ENCODE measurements at places on chromosomes 13 and 19. TPM values are rescaled to one million over a fixed set of nuclear protein-coding genes. Genes with fewer than 3 reads are reported as not detected.

- H3K4me1 ChIP-seq, result peaks cover 19% of the 10 kb centered on the region
- peak overlapping the region; percentile 94 for H3K27ac ChIP-seq
- no peaks in the 10 kb centered on the region for H3K27me3 ChIP-seq
- H3K36me3 ChIP-seq, result no peaks in the 10 kb centered on the region
- peak; percentile 40 for DNase-seq
These were observed 931 bp downstream of the USP12 start for GRCh38 chr13:27170516-27171243.

DNA sequence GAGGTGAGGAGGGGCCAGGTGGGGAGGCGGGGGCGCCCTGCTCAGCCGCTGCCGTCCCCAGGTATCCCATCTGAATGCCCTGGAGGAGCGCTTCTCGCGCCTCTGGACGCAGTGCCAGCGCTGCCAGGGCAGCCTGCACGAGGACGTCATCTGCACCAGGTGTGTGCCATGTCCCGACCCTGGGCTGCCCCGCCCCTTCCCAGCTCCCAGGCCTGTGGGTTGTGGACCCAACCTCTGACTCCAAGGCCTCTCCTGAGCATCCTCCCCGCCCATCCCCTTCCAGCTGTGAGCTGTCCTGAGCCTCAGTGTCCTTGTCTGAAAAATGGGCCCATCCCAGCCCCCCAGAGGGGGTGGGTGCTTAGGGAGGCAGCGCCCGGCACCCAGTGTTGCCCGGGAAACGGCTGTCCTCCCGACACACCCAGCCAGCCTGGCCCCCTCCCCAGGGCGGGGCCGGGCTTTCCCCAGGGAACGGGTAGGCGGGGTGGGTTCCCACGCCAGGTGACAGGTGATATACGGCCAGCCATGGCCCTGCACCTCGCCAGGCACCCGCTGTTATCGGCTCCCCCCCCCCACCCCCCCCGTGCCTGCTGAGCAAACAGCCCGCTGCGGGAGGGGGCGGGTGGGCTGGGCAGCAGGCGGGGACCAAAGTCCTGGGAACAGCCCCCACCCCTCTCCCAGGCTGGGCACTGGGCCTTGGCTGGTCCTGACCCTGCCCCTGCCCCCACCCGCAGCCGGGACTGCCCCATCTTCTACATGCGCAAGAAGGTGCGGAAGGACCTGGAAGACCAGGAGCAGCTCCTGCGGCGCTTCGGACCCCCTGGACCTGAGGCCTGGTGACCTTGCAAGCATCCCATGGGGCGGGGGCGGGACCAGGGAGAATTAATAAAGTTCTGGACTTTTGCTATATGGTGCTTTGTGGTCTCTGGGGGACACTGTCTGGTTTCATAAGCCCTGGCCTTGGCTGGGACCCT is 1.3 kb upstream of the SPIB start:
- H3K27ac ChIP-seq, result no peak overlapping the region
- peaks cover 7% of the 10 kb centered on the region for H3K4me1 ChIP-seq
- H3K4me3 ChIP-seq, result no peak overlapping the region
- H3K27me3 ChIP-seq, result no peaks in the 10 kb centered on the region
- no peak for DNase-seq
- H3K36me3 ChIP-seq, result peaks cover 3% of the 10 kb centered on the region

GRCh38 chr19:54002495-54003315 is 11.3 kb downstream of the CACNG6 start:
- H3K27ac ChIP-seq, result no peak overlapping the region
- no peaks in the 10 kb centered on the region for H3K4me1 ChIP-seq
- no peak for DNase-seq
- no peaks in the 10 kb centered on the region for H3K36me3 ChIP-seq
- H3K27me3 ChIP-seq, result no peaks in the 10 kb centered on the region

DNA sequence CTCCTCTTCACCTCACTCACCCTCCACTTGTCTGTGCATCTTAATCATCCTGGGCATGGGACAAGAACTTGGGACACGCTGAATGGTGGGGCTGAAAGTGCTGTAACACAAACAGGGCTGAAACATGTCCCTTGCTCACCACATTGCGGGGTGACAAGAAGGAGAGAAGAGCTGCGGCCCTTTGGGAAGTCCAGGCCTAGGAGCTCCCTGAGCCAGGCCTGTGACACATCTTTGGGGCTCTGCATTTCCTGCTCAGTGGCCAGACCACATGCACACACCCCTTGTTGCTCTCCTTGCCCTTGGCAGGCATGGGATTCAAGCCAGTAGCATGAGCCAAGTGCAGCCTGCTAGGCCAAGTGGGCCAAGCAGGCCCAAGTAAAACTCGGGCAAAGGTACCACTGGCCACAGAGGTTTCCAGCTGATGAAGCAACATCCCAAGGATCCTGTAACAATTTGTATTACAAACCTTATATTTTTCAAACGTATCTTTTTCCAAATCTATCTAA is 1384.3 kb upstream of the PCDH20 start:
- H3K36me3 ChIP-seq, result no peaks in the 10 kb centered on the region
- H3K4me3 ChIP-seq, result no peak overlapping the region
- no peaks in the 10 kb centered on the region for H3K27me3 ChIP-seq
- no peaks in the 10 kb centered on the region for H3K4me1 ChIP-seq
- no peak overlapping the region for H3K27ac ChIP-seq

GRCh38 chr13:50850445-50850844 is 7.0 kb upstream of the DLEU7 start:
- no peak for DNase-seq
- no peak overlapping the region for H3K4me3 ChIP-seq
- H3K36me3 ChIP-seq, result no peaks in the 10 kb centered on the region
- no peak overlapping the region for H3K27ac ChIP-seq
- no peaks in the 10 kb centered on the region for H3K4me1 ChIP-seq

- peak overlapping the region; percentile 86 for H3K27ac ChIP-seq
- DNase-seq, result peak; percentile 89
- H3K36me3 ChIP-seq, result peaks cover 8% of the 10 kb centered on the region
These were observed 24.8 kb downstream of the ZNF473 start for GRCh38 chr19:50050406-50051227.

DNA sequence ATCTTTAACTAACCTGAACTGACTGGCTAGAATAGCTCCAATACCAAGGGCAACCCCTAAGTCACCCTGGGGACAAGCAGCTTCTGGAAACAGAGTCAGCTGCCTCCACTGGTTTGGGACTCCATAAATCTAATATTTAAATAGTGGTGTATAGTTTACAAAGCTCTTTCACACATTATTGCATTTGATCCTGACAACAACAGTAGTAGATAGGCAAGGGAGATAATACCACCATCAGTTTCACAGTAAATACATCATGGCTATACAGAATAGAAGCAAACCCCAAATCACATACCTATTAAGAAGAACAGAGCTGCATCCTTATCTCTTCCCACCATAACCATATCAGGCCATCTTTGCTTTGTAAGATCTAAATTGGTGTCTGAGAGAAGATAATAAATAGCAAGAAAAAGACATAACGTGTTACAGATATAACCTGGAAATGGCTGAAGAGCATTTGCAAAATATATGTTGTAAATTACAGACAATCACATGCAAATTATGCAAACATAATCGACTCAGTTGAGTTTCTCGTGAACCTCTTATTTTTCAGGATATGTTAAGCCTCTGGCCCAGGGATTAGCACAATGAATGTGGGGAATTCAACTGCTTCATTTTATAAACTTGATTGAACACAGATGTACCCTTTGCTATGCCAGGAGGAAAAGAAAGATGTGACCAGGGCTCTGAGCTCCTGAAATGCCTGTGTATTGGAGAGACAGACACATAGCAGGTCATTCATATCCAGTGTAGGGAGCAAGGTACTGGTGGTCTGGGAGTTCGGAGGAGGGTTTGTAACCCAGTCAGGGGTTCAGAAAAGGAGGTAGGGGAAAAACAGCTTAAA is 142.5 kb downstream of the SLC7A1 start:
- H3K4me3 ChIP-seq, result no peak overlapping the region
- H3K4me1 ChIP-seq, result 0 out of 2 replicates have a peak, but pooled peaks cover 3% of the 10 kb centered on the region
- no peaks in the 10 kb centered on the region for H3K36me3 ChIP-seq
- no peak for DNase-seq
- no peaks in the 10 kb centered on the region for H3K27me3 ChIP-seq

- no peak for DNase-seq
- no peaks in the 10 kb centered on the region for H3K36me3 ChIP-seq
- H3K27me3 ChIP-seq, result peaks cover 3% of the 10 kb centered on the region
- no peak overlapping the region for H3K4me3 ChIP-seq
- H3K27ac ChIP-seq, result no peak overlapping the region
These were observed 3.0 kb upstream of the KLK10 start for GRCh38 chr19:51022526-51022925.

DNA sequence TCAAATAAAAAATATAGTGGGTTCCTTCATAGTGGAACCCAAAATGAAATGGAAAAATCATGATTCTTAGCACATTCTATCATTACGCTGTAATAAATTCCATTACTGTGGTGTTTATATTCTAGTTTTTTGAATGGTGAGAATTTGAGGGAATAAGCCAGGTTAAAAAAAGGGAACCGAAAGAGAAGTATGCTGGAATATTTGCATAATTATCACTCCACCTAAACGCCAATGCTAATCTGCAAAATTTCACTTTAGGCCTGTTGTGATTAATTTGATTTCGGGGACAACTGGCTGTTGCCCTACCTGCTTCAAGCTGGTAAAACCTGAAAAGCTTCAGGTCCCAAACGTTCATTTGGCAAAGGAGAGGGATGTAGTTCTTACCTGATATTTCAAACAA is 32.1 kb upstream of the SCEL start:
- H3K27me3 ChIP-seq, result no peaks in the 10 kb centered on the region
- H3K36me3 ChIP-seq, result no peaks in the 10 kb centered on the region
- H3K4me3 ChIP-seq, result no peak overlapping the region
- no peak for DNase-seq

The SOHLH2 gene
- total RNA-seq, result not detected

GRCh38 chr19:49042177-49042576 is 1.5 kb upstream of the CGB5 start:
- no peak overlapping the region for H3K4me3 ChIP-seq
- no peaks in the 10 kb centered on the region for H3K4me1 ChIP-seq
- H3K27ac ChIP-seq, result no peak overlapping the region
- no peaks in the 10 kb centered on the region for H3K36me3 ChIP-seq
- H3K27me3 ChIP-seq, result no peaks in the 10 kb centered on the region

DNA sequence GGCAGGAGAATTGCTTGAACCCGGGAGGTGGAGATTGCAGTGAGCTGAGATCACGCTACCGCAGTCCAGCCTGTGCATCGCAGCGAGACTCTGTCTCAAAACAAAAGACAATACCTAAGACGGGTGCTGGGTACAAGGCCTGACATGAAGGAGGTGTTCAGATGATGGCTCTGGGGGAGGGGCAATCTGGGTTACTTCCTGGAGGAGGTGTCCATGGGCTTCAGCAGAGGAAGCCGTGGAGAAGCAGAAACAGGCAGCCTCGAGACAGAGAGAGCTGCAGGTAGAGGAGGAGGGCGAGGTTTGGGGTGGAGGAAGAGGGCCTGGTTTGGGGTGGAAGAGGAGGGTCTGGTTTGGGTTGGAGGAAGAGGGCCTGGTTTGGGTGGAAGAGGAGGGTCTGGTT is 3.6 kb downstream of the MISP start:
- H3K27me3 ChIP-seq, result no peaks in the 10 kb centered on the region
- no peak for DNase-seq
- H3K4me3 ChIP-seq, result no peak overlapping the region
- peaks cover 13% of the 10 kb centered on the region for H3K36me3 ChIP-seq

DNA sequence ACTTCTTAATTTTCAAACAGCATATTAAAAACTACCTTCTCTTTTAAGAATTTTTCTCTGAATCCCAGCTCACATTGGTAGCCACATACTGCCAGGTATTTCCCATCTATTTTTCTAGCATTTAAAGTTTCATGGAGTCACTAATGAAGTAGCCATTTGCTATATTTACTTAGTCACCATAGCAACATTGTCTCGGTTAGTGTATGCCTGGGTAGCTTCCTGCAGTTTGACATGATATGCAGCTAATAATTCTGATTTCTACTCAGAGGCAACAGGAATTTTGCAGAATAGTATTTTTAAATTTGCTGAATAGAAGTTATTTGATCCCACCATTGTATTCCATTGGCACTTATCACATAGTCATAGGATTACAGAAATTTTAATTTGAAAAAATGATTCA is 30.9 kb upstream of the KCTD4 start:
- no peak for DNase-seq
- H3K4me3 ChIP-seq, result no peak overlapping the region
- no peaks in the 10 kb centered on the region for H3K27me3 ChIP-seq

DNA sequence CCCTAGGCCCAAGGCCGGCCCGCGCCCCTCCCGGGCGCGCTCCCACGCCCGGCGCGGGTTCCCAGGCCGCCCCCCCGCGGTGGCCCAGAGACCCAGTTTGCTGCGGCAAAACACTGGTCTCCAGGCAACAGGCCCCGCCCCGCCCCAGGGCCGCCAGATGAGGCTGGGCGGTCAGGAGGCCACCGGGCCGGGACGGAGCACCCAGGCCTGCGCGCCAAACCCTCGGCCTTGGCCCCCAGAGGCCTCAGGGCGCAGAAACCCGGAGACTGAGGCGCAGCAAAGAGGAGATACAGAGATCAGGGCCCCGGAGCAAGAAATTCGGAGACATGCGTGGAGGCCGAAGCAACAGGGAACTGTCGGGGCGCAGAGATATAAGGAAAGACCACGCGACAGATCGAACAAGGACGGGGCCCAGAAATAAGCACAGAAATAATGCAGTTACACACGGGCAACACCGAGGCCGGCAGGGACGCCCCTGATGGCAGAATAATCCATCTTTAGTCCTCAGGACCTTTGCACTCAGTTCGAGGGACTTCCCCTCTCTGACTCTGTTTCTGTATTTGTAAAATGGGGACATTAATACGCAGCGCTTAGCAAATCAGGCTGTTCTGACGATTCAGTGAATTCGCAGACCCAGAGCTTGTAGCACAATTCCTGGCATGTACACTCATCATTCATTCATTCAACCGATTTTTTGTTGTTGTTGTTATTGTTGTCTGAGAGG is 20.8 kb upstream of the ERCC1 start:
- DNase-seq, result peak; percentile 94
- H3K4me1 ChIP-seq, result peaks cover 25% of the 10 kb centered on the region
- H3K4me3 ChIP-seq, result peak overlapping the region; percentile 39
- no peaks in the 10 kb centered on the region for H3K36me3 ChIP-seq

Measured in Caco-2 (cell line).